SK-N-SH (cell line): ENCODE measurements at places on chromosomes 16 and 17.

DNA sequence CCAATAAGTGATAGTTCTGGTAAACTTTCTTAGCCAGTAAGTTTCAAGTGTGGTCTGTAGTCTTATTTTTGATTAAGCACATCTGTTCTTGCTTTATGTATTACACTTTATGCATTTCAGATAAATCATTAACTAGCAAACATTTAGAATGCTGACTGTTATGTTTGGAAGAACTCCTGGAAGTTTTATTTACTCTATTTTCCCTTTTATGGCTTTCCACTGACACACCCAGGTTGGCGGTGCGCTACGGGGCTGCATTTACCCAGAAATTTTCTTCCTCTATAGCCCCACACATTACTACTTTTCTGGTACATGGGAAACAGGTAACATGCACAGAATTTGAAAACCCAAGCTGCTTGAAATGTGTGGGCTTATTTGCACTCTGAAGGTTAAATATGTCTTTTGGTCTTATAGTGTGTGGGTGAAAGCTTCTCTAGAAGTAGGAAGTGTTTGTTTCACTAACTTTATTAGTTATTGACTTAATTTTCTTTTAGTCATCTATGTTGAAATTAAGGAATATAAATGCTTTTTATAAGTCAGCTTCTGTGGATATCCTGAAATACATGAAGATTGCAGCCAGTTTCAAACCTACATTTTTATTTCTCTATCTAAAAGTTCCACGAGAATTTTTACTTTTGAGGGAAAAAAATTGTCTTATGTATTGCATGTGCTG lies 203.7 kb downstream of the PHKB start:
- no peak for DNase-seq

DNA sequence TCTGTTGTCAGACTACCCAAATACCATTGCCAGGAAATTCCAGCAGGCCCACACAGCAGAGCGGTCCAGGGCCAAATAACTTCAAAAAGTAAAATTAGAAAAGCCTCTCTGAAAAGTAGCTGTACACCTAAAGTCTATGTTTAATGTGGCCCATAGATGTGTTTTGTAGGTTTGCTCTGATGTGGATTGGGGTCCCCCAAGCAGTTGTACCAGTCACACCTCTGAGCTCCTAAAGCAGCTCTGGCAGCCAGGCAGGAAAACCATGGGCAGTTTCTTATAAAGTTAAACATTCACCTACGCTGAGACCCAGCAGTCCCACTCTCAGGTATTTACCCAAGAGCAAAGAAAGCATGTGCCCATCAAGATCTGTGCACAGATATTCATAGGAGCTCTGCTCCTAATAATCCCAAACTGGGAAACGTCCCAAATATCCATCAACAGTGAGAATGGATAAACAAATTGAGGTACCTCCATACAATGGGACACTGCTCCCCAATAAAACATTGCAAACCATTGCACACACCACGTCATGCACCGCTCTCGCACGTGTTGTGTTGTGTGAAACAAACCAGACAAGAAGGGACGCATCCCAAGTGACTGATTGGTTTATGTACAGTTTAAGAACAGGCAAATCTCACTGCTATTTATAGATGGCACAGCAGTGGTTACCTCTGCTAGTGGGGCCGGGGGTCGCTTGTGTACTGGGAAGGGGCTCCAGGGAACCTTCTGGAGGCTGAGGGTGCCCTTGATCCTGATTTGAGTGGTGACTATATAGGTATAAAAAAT lies 15.8 kb upstream of the PRM1 start:
- no peak for DNase-seq

GRCh38 chr17:60383379-60383778 lies 8.6 kb downstream of the USP32 start:
- DNase-seq: no peak

DNA sequence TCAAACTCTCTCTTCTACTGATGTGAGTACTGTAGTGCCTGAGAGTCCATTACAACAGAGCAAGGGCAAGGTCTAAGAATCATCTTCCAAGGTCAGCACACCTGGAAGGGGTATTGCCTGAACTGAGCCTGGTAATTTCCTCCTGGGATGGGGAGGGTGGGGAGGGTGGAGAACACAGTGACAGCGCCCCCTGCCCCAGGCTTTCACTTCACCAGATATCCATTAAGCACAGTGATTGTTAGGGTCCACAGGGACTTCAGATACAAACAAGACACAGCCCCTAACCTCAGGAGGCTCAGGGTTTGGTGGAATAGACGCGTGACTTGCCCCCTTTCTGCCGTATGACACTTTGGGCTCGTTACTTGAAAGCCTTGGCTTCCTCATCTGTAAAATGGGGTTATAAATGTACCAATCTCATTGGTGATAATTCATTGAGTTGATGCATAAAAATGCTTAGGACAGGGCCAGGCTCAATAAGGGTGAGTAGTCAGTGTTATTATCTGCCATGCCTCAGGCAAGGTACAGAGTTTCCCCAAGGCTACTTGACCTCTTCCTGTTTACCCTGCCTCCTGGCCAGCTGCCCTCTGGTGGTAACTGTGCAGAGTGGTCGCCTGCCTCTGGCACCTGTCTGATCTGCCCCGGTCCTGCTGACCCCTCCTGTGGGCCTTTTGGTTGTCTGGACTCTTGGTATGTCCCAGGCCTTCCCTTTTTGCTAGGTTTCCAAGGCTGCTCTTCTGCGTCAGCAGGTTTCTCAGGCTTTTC lies 13.1 kb upstream of the BRD7 start:
- DNase-seq: no peak

DNA sequence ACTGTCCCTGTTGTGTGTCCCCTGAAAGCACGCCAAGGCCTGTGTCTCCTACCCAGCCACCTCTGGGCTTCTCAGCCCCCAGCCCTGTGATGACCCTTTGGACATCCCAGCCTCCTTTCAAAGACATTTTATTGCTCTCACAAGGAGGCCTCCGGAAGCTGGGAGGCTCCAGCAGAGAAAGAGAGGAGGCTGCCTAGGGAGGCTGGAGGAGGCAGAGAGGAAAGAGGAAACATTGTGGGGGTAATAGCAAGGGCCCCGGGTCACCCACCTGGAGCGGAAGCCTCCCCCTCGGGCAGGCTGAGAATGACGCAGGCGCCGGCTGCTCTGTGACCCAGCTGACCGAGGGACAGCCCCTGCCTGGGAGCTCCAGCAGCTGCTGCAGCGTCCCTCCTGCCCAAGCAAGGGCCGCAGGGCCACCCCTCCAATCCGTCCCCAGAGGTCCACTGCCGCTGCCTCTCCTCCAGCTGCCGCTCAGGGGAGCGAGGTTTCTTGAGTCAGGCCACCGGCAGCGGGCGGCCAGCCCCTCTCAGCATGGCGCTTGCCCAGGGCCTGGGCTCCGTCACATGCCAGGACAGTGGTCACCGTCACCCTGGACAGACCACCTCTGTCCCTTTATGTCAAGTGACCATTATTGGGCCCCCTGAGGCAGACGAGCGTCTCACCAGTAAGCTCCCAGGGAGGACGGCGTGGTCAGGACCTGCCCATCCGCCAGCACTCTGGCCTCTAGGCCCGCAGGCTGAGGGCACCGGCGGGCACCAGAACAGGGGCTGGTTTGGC lies 29.3 kb downstream of the ACTG1 start:
- DNase-seq: no peak
